NCI-H82 (cell line): ENCODE measurements at places on chromosomes 5 and 9.
A peak's percentile ranks its signal among the peaks of the same experiment; 100 is the strongest.

GRCh38 chr5:26024774-26025173 is 1013.6 kb downstream of the CDH9 start:
- peak; percentile 27 for DNase-seq

DNA sequence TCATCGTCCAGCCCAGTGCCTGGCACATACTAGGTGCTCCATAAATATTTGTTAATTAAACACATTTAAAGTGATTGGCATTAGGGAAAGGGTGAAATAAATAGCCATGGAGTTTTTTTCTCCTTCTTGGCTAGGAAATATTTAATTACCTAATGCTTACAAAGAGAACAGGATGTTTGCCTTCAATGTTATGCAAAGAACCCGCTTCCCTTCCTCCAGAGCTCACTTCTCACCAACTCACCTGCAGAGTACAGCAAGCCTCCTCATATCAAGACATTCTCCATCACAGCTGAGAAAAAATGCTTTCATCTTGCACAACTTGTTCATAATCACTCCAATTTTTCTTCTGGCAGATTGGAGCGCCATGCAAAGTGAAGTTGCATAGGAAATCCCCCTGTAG is 161.7 kb upstream of the STK32A start:
- no peak for DNase-seq

DNA sequence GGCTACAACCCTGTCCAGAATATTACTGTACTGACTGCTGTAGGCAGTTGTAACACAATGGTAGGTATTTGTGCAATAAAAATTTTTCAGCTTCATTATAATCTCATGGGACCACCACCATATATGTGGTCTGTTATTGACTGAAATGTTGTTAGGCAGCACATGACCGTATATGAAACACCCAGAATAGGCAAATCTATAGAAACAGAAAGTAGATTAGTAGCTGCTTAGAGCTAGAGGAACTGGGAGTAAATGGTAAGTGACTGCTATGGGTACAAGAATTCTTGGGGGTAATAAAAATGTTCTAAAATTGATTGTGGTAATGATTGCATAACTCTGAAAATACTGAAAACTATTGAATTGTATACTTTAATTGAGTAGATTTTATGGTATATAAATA is 185.7 kb downstream of the ESM1 start:
- no peak for DNase-seq

- DNase-seq, result peak; percentile 79
Measured at GRCh38 chr5:15785531-15785981, 285.6 kb downstream of the FBXL7 start.

GRCh38 chr5:124705577-124705976 is 40.9 kb downstream of the ZNF608 start:
- DNase-seq, result peak; percentile 90

GRCh38 chr5:108681079-108681921 is 66.4 kb upstream of the FER start:
- peak; percentile 55 for DNase-seq

GRCh38 chr5:83375049-83375745 is 96.3 kb upstream of the VCAN start:
- no peak for DNase-seq

- no peak for DNase-seq
Measured at GRCh38 chr5:173583346-173583745, 33.1 kb downstream of the BOD1 start.

GRCh38 chr9:127680846-127681245 is 25.9 kb upstream of the CFAP157 start:
- DNase-seq, result no peak

DNA sequence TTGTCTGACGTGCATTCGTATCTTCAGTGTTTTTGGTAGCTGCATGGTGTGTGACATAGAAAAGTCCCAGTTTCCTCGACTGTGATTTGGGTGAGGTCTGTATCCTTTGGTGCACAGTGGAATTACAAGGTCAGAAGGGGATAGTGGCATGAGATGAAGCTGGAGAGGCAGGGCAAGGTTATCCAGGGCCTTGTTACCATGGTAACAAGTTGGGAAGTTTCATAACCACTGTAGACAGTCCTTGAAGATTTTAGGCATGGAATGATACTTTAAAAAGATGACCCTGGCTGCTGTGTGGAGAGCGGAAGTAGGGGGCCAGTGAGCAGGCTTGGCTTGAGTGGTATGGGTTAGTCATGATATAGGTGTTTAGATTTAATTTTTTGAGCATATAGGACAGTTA is 11.9 kb downstream of the EHMT1 start:
- no peak for DNase-seq

DNA sequence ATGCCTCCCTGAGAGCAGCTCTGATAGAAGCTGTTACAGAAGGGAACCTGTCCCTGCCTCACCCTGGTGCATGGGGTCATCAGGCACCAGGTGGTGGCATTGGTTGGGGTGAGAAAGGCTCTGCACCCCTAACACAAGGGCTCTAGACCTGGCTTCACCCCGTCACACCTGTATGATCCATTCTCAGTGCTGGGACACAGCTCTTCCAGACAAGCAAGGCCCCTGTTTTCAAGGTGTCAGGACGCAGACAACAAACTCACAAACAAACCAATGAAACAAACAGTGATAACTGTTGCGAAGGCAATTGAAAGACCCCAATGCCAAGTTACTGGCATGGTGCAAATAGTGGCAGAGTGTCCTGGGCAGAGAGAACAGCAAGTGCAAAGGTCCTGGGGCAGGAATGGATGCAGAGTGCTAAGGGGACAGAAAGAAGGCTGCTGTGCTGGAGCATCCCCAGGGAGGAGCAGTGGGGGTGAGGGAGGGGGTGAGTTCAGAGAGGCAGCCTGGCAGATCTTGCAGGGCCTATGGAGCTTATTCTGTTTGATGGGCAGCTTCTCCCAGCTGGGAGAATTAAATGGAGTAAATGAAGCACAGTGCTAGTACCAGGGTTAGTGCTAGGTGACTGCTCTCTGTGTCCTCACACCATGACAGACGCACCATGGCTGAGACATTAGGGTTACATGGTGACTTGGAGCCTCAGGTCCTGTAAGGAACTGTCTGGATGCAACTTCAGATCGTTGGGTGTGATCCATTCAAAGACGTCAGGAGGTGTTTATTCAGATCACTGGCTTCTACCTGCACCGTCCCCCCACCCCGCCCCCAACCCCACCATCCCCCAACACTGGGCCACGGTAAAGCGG is 67.9 kb upstream of the UNC5A start:
- no peak for DNase-seq

DNA sequence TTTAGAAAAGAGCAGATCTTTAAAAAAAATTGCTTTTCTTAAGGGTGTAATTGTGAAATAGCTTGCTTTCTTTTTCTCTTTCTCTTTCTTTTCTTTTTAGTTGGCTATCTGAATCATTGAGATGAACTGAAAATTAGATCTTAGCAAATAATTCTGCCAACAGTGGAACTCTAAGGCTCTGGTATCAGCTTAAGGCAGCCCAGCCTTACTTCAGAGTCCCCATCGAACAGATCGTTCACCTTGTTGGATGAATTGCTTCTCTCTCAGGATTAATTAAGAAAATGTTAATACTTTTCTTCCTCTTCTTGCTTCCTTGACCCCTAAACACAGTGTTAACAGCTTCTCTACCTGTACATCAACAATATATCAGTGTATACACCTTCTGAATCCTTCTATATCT is 92.1 kb downstream of the ZCCHC7 start:
- peak; percentile 34 for DNase-seq
